ENCODE measurements at places on chromosomes 12 and 14.

DNA sequence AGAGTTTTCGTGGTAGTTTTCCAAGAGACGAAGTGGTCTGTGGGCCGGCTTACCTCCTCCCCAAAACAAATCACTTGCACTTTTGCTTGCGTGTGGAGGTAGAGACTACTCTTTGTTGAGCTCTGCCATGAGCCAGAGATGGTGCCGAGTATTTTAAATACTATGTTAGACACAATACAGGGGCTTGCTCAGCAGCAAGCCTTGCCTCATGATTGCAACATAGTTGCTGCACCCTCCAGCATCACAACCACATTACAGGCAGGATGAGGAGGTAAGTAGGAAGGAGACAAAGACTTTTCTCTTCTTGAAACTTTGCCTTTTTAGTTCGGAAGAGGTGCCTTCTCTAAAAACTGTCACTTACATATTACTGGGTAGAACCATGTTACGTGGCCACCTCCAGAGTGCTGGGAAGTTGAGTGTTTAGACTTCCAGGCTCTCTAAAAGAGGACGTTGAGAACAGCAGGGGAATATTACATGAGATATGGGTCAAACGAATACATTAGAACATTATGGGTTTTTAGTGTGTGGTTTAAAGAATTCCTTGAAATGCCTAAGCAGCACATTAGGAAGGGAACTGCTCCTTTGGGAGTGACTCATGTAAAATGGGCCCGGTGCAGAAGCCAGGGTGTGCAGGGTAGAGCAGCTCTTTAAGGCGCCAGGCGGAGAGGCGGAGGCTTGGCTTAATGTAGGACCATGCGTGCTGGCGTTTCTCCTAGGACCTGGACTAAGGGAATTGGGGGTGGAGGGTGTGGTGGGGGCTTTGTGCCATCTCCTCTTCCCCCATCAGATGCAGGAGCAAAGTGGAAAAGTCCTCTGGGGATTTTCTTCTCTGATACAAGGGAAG, 110.6 kb upstream of the PRMT8 start:
- no peak for DNase-seq
- peak overlapping the region; percentile 50 for H3K4me3 ChIP-seq
- H3K36me3 ChIP-seq, result no peaks in the 10 kb centered on the region
- peaks cover 32% of the 10 kb centered on the region for H3K27me3 ChIP-seq
- H3K4me1 ChIP-seq, result peaks cover 18% of the 10 kb centered on the region

DNA sequence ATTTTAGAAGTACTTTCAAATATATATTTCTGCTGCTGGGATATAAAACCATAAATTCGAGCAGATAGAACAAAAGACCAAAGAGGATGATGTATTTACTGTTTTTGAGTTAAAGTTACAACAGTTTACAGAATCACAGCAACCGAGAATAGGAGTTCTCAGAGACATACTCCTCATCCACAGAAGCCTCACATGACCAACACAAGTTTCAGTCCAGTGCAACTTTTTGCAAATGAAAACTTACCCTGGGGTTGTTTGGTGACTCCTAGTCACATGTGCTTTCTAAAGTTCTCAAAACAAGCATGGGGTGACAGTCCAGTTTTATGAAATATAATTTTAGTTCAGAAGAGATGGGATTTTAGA, 117.1 kb downstream of the PRKCH start:
- peak overlapping the region; percentile 95 for H3K27ac ChIP-seq
- H3K27me3 ChIP-seq, result peaks cover 3% of the 10 kb centered on the region
- H3K4me1 ChIP-seq, result peaks cover 35% of the 10 kb centered on the region
- H3K4me3 ChIP-seq, result peak overlapping the region; percentile 51
- no peak for DNase-seq
- H3K36me3 ChIP-seq, result no peaks in the 10 kb centered on the region

DNA sequence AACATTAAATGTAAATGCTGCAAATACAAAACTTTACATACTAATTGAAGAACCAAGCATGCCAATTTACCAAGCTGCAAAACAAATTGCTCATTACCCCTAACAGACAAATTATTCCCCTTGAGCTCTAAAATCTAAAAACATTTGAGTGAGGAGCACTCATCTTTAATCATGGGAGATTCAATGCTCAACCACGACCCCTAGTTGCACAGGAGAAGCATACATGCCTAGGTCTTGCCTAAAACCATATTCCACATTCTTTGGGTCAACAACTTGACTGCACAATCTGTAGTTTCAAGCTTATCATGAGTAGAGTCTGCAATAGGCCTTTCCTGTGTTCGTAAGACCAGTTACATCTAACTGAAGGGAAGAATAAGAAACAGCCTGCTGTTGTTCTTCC, 69.7 kb downstream of the MGAT4C start:
- peaks cover 3% of the 10 kb centered on the region for H3K4me1 ChIP-seq
- H3K36me3 ChIP-seq, result no peaks in the 10 kb centered on the region
- no peak overlapping the region for H3K4me3 ChIP-seq
- no peak overlapping the region for H3K27ac ChIP-seq
- no peak for DNase-seq

DNA sequence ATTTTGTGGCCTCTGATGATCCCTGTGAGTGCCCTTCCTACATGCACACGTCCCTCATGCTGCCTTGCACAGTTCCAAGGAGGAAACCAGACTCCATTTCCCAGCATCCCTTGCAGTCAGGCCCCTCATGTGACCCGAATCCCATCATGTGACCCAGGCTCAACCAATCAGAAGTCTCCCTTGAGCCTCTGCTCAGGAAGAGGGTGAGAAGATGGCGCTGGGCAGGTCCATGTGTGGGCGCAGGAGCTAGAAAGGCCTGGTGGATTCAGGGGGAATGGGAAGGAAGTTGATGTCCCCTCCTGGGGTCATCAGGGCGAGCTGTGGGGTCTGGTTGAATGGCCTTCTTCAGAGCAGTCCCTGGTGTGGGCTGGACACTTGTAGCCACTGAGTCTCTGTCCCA, 240.5 kb downstream of the ADGRD1 start:
- H3K27me3 ChIP-seq, result peaks cover 30% of the 10 kb centered on the region
- H3K4me3 ChIP-seq, result no peak overlapping the region
- no peaks in the 10 kb centered on the region for H3K36me3 ChIP-seq
- H3K4me1 ChIP-seq, result no peaks in the 10 kb centered on the region
- DNase-seq, result peak; percentile 43
- H3K27ac ChIP-seq, result no peak overlapping the region

DNA sequence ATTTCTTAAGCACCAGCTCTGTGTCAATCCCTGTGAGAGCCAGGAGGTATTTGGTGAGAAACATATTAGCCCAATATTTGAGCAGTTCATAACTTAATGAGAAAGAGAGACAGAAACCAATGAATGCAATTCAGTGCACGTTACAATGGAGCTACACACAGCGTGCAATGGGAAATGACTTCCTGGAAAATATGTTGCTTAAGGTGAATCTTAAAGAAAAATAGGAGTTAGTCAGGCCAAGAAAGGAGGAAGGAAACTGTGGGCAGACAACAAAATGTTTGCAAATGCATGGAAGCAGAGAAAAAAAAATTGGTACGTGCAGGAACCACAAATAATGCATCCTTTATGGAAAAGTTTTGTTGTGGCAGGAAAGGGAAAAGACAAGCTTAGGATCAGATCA, 481.7 kb downstream of the BCAT1 start:
- no peak overlapping the region for H3K4me3 ChIP-seq
- H3K27ac ChIP-seq, result no peak overlapping the region
- DNase-seq, result no peak
- peaks cover 4% of the 10 kb centered on the region for H3K4me1 ChIP-seq

- no peak overlapping the region for H3K4me3 ChIP-seq
- H3K27ac ChIP-seq, result no peak overlapping the region
- DNase-seq, result no peak
- H3K27me3 ChIP-seq, result no peaks in the 10 kb centered on the region
- no peaks in the 10 kb centered on the region for H3K4me1 ChIP-seq
These were observed 112.8 kb downstream of the CHST11 start for GRCh38 chr12:104569346-104570173.

GRCh38 chr12:105899589-105899988, 239.2 kb downstream of the NUAK1 start:
- H3K27ac ChIP-seq, result peak overlapping the region; percentile 7
- H3K27me3 ChIP-seq, result peaks cover 9% of the 10 kb centered on the region
- H3K4me3 ChIP-seq, result no peak overlapping the region
- no peak for DNase-seq

DNA sequence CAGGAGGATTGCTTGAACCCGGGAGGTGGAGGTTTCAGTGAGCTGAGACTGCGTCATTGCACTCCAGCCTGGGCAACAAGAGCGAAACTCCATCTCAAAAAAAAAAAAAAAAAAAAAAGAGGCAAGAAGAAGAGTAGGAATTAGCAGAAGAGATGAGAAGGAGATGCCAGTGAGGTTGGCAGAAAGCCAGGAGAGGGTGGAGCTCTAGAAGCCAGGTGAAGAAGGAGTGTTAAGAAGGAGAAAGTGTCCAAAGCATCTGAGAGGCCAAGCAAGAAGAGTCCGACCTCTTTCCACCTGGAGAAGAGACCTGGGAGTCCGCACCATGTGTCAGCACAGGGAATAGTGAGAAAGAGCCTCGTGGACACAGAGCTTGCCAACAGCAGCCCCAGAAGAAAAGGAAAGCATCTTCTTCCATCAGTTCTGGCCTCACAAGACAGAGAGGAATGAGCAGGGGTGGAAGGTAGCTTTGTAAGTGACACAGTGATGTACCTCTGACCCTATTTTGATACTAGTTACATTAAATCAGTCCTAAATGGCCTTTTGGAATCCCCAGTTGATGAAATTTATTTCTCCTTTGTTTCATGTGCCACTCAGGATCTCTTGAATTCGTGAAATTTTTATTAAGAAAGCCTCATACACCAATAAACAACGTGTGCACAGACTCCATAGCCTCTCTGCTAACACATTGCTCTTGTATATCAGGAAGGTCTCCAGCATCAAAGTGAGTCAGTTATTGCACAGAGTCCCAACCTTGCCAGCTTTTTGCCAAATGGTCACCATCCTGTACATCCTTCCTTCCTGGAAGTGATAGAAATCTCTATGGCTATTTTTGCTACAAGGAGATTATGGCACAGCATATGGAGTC, 70.6 kb downstream of the SAMD4A start:
- H3K27me3 ChIP-seq, result no peaks in the 10 kb centered on the region
- H3K4me3 ChIP-seq, result no peak overlapping the region
- peaks cover 37% of the 10 kb centered on the region for H3K4me1 ChIP-seq

- no peak overlapping the region for H3K27ac ChIP-seq
- H3K4me1 ChIP-seq, result no peaks in the 10 kb centered on the region
- no peaks in the 10 kb centered on the region for H3K36me3 ChIP-seq
- no peak for DNase-seq
- no peaks in the 10 kb centered on the region for H3K27me3 ChIP-seq
- H3K4me3 ChIP-seq, result no peak overlapping the region
These were observed 499.7 kb downstream of the TMTC2 start for GRCh38 chr12:83186419-83186818.

GRCh38 chr12:129552996-129553750, 350.7 kb downstream of the TMEM132D start:
- DNase-seq, result no peak
- no peak overlapping the region for H3K27ac ChIP-seq
- no peak overlapping the region for H3K4me3 ChIP-seq
- H3K27me3 ChIP-seq, result peaks cover 16% of the 10 kb centered on the region
- H3K4me1 ChIP-seq, result no peaks in the 10 kb centered on the region
- H3K36me3 ChIP-seq, result no peaks in the 10 kb centered on the region

- H3K4me3 ChIP-seq, result peak overlapping the region; percentile 98
- H3K36me3 ChIP-seq, result peaks cover 16% of the 10 kb centered on the region
- peaks cover 4% of the 10 kb centered on the region for H3K4me1 ChIP-seq
These were observed 680 bp downstream of the NECAP1 start for GRCh38 chr12:8082808-8083100.

GRCh38 chr12:58356794-58357193, 415.4 kb downstream of the ATP23 start:
- H3K36me3 ChIP-seq, result peaks cover 18% of the 10 kb centered on the region
- H3K27ac ChIP-seq, result peak overlapping the region; percentile 92
- no peak for DNase-seq
- peak overlapping the region; percentile 79 for H3K4me3 ChIP-seq

DNA sequence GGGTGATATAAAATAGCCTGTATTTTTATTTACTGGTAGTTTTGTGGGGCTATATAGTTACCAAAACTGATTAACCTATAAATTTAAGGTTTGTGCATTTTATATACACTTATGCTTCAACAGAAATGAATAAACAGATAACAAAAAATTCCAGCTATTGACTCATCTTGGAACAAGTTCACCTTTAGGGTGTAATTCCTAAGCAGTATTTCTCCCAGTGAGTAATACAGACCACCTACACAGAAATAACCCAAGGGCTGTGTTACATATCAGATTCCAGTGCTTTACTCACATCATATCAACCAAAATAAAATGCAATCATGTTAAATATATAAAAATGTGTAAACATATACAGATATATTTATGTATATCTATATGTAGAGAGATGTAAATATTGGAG, 345.6 kb downstream of the ADAMTS20 start:
- no peak overlapping the region for H3K4me3 ChIP-seq
- H3K27me3 ChIP-seq, result no peaks in the 10 kb centered on the region
- H3K36me3 ChIP-seq, result no peaks in the 10 kb centered on the region
